Hepatocyte (in vitro differentiated cells): ENCODE measurements at places on chromosomes 2 and 18. TPM values are rescaled to one million over a fixed set of nuclear protein-coding genes. Genes with fewer than 3 reads are reported as not detected.

DNA sequence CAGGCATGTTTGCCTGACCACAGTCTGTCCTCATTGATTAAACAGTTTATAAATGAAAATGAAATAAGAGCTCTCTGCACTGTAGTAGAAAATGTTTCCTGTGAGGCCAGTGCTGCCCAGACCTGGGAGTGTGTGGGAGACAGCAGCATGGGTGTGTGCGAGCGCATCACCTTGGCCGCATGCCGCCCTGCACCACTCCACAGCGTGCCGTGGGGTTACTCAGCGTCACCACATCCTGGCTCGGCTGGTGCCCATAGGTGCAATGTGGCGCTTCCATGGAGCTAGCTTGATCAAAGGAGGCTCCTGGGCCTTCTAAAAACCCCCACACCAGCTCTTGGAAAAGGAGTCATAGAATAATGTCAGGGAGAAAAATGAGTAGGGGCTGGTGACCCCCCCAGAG is 76.0 kb upstream of the EPC2 start:
- DNase-seq = no peak

GRCh38 chr2:47639467-47639866 is 143.5 kb upstream of the MSH6 start:
- no peak for DNase-seq

GRCh38 chr18:79784071-79784913 is 13.4 kb upstream of the KCNG2 start:
- DNase-seq = no peak

DNA sequence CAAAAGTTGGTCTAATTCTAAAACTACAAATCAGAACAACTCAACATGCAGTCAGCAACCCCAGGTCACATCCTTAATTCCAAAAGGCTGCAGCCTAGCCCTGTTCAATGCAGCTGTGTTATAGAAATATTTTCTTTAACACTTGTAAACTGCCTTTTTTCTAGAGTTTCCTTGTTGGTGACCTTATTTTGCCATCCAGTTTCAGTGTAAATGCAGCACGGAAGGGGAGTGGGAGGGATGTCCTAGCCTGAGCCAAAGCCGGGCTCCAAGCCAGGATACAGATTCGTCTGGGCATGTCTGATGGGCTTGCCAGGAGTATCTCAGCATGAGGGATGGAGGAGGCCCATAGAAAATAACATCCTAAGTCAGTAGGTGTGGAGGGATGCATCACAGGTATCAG is 17.7 kb upstream of the SP3 start:
- DNase-seq = no peak

DNA sequence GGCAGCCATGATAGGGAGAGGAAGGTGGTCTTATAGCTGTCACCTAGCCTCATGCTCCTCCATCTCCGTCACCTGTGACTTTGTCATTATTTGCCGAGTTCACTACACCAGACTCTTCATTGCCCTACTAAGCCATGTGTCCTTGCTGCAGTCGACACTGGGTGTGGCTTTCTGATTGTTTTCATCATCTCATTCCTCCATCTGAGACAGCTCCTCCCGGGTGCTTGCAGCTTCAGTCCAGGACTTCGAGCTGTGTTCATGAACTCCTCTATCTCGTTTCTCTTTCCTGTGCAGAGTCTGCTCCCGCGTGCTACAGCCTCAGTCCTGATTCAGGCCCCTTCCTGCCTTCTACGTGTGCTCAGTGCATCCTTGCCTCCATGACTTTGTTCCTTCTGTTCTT is 295.1 kb upstream of the TNP1 start:
- no peak for DNase-seq

The L3MBTL4 gene
- total RNA-seq = 7.6 and 14.1 TPM in 2 replicates

The IL36B gene
- total RNA-seq = not detected in 2 replicates

- DNase-seq = no peak
Measured at GRCh38 chr2:17362956-17363355, 155.3 kb downstream of the RAD51AP2 start.

The SERPINB11 gene
- not detected in 2 replicates for total RNA-seq

- no peak for DNase-seq
Measured at GRCh38 chr2:195343540-195343939, 313.5 kb upstream of the SLC39A10 start.

- peak; percentile 78 for DNase-seq
Measured at GRCh38 chr2:220687231-220687843, 884.8 kb downstream of the EPHA4 start.

DNA sequence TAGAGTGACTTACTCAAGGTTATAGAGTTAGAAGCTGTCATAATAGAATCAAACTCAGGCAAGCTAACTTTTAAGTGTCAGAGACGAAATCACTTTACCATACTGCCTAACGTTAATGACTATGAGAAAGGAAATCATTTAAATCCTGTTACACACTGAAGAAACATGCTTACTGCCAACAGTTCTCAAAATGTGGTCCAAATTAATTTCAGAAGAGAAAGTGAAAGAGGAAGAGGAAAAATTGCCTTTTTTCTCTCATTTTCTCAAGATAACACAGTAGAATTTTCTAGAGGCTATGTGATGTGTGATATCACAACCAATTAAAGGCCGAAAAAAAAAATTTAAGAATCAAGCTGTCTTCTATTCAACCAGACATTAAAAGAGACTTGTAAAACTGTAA is 1362.7 kb upstream of the CHAC2 start:
- no peak for DNase-seq

GRCh38 chr2:150997066-150997465 is 264.6 kb downstream of the RBM43 start:
- no peak for DNase-seq
